Hepatic stellate cell (primary cell): ENCODE measurements at places on chromosomes 1 and 21.

- no peak for DNase-seq
Measured at GRCh38 chr21:41769521-41769920, 2.7 kb upstream of the RIPK4 start.

DNA sequence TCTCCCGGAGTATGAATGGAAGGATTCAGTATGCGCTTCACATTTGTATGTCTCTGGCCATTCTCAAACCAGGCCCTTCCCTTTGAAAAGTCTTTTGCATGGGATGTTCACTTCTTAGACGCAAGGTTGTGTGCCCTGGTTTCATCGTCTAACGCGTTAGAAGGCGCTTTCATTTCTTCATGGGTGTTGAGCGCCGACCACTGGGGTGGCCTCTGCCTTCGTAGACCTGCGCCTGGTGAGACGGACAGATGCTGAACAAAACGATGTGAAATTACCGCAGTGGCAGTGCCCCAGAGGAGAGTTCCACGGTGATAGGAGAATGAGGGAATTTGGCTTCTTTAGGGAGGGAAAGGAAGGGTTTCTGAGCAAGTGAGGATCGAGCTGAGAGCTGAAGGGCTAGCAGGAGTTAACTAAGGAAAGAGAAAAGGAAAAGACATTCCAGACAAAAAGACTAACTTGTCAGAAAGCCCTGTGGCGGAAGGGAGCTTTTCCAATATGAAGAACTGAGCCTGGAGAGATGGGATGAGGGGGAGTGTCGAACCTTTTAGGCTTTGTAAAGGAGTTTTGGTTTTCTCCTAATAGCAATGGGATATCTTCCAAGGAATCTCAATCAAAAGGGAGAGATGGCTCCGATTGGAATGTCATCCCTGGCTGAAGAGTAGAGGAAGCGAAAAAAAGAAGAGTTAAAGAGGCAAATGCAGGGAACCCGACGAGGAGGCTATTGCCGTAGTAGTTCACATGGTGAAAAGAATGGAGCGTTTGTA is 951 bp downstream of the GGPS1 start:
- DNase-seq = peak; percentile 24

DNA sequence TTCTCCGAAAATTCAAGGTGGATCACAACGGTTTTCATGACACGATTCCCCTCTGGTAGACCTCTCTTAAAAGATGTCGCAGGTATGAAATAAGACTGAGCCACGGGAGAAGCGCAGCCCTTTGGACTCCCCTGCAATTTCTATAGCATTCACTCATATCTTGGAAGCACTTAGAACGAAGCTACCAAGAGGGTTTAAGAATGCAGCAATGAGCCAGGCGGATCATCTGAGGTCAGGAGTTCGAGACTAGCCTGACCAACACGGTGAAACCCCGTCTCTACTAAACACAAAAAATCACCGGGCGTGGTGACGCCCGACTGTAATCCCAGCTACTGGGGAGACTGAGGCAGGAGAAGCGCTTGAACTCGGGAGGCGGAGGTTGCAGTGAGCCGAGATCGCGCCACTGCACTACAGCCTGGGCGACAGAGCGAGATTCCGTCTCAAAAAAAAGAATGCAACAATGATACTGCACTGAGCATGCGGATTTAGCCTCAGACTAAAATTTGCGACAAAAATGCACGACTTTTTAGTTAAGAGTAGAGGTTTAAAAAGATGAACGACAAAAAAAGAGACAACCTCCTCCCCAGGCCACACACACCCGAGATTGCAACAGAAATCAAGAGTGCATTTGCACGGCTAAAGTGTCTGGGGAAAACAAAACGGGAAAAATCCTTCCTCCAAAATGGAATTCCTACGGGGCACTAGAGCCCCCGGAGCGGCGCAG is 743 bp downstream of the TOMM20 start:
- peak; percentile 28 for DNase-seq

DNA sequence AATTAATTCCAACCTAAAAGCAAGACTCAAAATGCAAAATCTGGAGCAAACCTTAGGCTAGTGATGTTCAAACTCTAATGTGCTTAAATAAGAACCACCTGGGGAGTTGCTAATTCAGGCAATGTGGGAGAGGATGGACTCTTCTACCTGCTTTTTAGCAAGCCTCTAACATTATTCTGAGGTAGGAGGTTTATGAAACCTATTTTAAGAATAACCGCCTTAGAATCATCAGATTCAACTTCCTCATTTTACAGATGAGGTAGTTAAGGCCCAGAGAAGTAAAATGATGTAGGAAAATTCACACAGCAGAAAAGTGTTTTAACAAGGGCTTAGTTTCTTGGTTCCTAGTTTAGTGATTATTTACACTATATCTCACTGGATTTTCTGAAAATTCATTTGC is 8.6 kb upstream of the NTNG1 start:
- DNase-seq = no peak

DNA sequence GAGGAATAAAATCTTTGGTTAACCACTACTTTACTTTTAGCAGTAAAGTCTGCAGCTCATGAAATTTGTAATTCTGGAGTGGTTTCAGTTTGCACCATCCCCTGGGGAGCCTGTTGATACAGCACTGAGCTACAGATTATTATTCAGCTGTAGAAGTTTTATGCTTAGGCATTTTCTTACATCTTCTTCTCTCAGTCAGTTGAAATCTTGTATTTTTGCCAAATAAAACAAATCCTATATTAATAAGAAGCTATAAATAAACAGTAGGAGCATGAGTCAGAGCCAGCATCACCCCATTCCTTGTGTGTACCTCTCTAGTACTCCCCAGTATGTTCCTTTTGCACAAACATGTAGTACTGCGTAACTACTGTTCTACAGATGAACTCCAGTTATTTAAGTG is 118.9 kb downstream of the ATF6 start:
- DNase-seq = peak; percentile 65

DNA sequence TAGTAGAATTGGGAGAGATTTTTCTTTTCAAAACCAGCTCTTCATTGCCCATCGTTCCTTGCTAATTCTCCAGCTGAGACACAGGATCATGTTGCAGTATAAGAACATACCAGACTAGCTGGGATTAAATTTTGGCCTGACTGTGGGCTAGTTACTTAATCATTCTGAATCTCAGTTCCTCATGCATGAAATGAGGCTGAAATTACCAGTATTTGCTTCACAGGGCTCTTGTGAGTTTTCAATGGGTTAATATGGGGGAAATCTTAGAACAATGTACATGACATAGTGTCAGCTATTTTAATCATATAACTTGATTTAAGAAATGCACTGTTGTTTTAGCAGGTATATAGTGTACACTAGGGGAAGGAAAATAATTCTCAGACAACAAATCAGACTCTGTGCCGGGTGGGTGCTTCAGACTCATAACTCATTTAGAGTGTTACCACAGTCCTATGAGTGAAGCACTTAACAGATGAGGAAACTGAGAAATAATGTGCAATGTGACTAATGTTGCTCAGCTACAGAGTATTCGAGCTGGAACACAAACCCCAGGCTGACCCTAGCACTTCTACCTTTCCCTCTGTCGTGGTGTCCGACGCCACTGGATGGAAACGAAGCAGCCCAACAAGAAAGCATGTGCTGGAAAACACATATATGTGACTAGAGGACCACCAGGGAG is 137.6 kb upstream of the SGIP1 start:
- no peak for DNase-seq

DNA sequence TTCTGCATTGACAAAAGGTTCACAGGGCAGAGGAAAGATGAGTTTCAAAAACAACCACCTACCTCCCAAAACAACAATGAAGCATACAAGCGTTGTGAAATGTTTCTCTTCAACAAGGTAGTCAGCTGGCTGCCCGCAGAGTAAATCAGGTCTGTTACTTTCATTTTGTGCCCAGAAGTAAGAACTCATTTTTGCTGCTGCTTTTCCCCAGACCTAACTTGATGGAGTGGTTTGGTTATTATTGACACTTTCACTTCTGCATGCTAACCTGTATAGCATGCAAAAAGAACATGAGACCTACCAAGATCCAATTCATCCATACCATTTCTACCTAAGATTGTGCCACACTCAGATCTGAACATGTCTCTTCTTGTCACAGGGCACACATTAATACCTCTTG is 1.3 kb downstream of the SLC9C2 start:
- no peak for DNase-seq

DNA sequence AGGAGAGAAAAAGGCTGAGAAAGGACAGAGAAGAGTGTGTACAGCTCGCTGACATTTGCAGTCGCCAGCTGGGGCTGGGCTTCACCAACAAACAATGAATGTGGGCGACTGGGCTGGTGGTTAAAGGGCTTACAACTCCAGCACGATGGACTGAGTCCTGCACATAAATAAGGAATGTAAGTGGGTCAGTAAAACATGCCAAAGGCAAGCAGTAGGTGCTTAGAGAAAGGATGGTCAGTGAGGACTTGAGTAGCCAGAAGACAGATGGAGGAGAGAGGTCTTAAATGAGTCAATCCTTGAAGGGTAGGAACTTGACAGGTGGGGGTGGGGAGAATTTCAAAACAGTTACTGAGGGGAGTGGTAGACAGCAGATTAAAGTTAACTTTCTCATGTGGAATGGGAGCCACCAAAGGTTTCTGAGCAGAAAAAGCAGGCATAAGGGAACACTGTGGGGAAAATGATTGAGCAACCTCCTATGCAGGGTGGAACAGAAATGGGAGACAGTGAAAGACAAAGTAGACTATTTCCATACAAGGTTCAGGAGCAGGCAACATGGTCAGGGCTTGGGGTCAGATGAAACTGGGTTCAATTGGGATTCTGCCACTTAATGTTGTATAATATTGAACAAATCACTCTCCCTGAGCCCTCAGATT is 37.4 kb downstream of the GADD45A start:
- DNase-seq = no peak

GRCh38 chr1:11070876-11071275 is 11.1 kb upstream of the SRM start:
- no peak for DNase-seq
